ENCODE measurements at places on chromosomes 1 and 21.
A peak's percentile ranks its signal among the peaks of the same experiment; 100 is the strongest.

DNA sequence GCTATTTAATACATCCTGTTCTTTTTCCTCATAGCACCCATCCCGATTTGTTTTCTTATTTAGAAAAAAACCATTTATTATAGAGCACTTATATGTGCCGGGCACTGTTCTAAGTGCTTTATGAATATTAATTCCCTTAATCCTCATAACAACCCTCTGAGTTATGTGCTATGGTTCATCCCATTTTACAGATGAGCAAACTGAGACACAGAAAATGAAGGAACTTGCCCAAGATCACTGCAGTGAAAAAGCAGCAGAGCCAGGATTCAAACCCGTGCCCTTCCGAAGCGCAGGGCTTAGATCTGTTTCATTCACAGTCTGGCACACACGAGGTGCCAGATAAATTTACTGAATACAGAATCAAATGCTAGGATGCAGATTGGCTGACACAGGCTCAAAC lies 85.1 kb upstream of the ZC3H12A start:
- no peak for DNase-seq

- DNase-seq, result no peak
Observed at GRCh38 chr1:2455757-2456156, 20.3 kb upstream of the PLCH2 start.

DNA sequence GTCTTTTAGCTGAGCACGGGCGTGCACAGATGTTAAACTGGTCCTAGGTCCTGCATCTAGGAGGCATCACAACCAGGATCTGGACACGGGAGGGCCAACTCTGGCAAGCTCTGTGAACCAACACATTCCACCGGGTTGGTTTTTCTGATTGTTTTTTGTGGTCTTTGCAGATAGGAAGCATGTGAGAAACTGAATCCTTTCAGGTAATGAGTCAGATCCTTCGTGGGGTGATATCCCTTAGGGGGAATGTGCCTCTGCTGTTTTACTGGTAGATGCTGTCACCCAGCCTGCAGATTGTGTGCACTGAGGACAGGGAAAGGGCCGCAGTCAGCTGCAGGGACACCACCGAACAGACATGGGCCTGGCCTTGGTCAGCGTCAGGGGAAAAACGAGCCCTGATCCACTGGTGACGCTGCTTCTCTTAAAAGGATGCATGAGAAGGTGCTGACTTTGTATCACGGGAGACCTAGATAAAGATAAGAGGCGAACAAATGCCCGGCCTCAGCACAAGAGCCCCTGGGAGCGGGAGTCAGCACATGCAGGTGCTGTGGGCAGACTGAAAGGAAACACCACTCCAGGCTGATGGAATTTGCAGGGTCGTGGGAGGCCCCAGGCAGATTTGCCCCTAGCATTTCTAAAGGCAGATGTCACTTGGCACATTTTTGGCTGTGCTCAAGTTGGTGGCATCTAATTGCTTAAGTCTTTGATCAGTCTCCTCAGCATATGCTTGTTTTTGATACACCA lies 51.1 kb downstream of the DOP1B start:
- DNase-seq, result peak; percentile 34

GRCh38 chr1:79895573-79895972 lies 889.0 kb upstream of the ADGRL4 start:
- peak; percentile 6 for DNase-seq

GRCh38 chr1:150622303-150622975 lies 7.0 kb downstream of the ENSA start:
- DNase-seq, result no peak
